AG09309 (cell line): ENCODE measurements at places on chromosomes 6 and 20.

GRCh38 chr20:10249048-10249770, 30.6 kb downstream of the SNAP25 start:
- DNase-seq: no peak

GRCh38 chr6:155077331-155077730, 82.2 kb downstream of the TIAM2 start:
- peak; percentile 75 for DNase-seq

DNA sequence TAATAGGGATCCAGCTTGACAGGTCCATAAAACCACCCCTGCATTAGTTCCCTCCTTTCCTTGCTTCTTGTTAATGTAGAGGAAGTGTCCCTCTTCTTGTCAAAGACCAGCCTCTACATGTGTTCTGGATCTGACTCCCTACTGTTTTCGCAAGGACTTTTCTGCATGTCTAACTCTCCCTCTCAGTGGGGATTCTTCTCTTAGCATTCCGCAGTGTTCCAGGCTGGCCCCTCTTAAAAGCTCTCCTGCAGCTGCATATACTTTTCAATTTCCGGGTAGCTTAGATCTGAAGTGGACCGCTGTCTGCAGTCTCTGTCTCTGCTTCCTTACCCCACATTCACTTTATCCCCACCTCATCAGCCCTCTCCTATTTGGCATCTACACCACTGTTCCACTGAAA, 96.1 kb upstream of the MAN1A1 start:
- no peak for DNase-seq

- no peak for DNase-seq
Measured at GRCh38 chr20:46246559-46246958, 61.7 kb downstream of the CDH22 start.

DNA sequence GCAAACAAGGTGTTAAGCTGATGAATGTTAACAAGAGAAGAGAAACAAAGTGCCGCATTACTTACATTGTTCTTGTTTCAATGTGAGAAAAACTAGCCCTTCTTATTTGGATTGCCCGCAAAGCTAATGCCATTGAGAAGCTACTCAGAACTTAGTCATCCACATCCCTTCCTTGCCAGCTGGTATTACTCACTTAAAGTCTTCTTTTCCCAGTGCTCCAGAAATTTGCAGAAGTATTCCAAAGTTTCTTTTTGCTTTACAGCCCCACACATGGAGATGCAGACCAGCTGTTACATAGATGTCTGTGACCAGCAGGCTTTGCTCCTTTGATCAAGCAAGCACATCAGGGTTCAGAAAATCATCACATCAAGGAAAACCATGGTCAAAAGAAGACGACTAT, 529.0 kb downstream of the TBC1D32 start:
- DNase-seq: no peak

DNA sequence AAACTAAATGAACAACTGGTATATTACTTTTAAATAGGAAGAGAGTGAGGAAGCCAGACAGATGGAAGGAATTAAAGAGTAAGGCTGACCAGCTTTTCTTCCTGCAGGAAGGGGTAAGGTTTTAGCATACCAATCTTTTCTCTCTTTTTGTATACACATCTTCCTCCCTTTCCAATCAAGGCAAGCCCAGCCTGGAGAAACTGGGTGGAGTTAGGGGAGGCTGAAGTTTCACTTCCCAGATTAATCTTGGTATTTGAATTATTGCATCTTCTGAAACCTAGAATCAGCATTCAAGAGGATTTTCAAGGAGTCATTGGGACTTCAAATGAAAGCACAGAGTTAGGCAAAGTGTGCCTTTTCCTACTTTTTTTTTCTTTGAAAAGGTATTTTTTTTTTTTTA, 33.1 kb downstream of the TMEM14A start:
- DNase-seq: no peak

DNA sequence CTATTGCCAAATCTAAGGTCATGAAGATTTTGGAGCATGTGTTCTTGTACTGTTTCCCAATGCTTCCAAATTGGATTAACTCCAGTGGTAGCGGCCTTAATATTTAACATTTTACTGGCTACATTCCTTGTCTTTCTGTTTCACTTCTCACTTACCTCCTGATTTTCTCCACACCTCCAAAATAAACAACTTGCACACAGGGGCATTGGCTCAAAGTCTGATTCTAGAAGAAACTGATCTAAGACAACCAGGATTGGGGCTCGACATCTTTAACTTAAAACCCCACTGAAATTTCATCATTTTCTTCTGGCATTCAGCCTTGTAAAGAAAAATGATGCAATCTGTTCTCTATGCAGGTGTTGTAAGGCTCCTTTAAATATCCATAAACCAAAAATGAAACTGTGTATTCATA, 557.9 kb upstream of the ID4 start:
- no peak for DNase-seq

DNA sequence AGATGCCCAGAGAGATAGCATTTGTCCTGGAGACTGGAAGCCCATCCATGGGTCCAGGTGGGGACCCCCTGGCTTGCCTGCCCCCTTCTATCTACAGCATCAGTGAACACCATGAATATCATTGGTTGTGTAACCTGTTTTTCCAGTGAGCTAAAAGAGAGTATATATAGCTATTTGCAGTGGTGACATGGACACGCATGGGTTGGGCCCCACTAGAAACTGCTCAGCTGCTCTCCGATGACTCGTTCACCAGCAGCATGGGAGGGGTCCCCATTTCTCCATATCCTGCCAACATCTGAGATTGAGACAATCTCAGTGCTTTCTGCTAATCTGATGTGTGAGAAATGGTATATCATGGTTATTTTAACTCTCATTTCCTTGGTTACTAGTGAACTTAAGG, 4.0 kb upstream of the ZC3H12D start:
- no peak for DNase-seq

GRCh38 chr6:32816746-32817204, at the start of gene HLA-DOB:
Gene HLA-DOB, minus strand, starts transcription at chr6:32817002. Its CDS starts 51 bp downstream, at chr6:32816951.
- DNase-seq: no peak

- DNase-seq: no peak
Measured at GRCh38 chr6:98974309-98974708, 26.6 kb upstream of the FBXL4 start.

DNA sequence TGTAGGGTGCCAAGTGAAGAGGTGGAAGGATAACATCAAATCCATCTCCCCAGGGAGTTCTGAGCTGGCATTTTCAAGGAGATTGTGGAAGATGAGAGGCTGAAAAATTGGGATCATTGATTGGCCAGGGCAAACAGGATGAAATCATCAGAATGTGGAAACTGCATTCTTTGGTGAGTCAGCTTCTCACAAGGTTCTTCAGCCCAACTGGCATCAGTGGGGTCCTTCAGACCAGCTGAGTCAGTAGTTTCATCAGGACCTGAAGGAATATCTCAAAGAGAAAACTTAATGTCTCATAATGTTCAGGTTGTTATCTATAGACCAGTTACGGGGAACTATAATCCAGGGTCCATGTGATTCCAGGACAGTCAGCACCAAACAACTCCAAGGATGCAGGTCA, 195.8 kb downstream of the HAO1 start:
- DNase-seq: peak; percentile 55

- DNase-seq: no peak
Measured at GRCh38 chr6:139336488-139336887, 38.0 kb downstream of the CITED2 start.

GRCh38 chr20:23159947-23160318, 73.8 kb upstream of the CD93 start:
- no peak for DNase-seq

DNA sequence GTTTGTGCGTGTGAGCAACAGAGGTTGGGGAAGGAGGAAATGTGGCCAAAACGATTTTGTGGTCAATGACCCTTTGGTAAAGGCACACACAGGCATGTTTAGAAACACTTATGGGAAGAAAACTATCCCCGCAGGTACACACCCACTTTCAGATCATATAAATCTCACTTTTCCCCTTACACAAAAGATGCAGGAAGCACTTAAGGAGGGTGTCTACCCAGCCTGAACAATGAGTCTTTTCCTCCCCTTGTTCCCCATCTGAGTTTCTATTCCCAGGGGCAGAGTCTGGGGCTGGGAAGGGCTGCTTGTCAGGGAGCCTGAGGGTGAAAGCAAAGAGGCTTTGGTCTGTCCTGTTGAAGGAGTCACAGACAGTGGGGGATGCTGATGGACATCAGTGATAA, 193.2 kb upstream of the SALL4 start:
- DNase-seq: peak; percentile 68

DNA sequence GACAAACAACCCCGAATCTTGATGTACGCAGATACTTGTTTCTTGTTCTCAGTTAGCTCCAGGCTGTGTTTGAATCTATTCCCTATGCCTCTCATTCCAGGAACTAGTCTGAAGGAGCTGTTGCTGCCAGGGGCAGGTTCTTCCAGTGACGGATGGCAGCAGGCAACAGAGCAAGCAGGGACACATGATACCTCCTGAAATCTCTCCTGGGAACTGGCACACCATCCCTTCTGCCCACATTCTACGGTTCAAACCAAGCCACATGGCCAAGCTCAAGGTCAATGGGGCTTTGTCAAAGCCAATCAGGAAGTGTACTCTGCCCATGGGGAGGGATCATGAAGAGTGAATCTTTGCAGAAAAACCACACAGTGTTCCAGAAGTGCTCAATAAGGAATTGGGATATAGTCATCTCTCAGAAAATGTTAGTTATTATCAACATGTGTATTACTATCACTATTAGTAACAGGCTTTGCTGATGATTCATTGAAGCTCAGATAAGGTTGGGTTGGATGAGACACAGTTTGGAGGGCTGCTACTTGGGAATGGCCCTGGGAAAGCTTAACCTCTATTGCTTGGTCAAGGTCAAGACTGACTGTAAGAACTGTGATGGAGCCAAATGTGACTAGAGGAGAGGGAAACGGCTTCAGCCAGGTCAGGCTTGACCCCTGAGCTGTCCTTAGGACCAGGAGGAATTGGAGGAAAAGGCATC, 454.9 kb downstream of the PTPRT start:
- no peak for DNase-seq

DNA sequence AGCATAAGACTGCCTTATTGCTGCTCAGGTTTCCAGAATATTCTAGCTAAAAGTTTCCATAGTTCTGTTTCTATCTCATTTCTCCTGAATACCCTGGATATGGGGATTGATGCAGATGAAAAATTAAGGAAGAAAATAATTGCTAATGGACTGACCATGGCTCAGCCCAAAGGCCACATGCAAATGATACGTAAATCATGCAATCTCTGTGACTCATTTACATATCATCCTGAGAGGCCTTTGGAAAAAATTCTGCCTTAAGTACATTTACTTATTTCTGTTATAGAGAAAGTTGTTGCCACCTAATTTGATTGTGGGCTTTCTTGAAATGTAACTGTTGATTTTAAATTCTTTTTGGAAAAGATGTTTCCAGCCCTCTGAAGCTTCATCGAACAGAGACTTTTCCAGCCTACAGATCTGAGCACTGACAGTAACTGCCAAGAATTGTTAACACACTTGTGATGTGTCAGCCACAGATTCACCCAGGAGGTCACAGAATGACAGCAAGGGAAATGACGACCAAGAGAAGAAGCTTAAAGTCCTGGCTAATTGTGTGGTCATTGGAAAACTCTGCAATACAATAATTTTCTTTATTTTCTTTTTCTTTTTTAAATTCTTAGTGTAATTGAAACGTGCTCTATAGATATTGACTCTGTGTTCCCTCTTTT, 174.8 kb downstream of the DOK5 start:
- no peak for DNase-seq

DNA sequence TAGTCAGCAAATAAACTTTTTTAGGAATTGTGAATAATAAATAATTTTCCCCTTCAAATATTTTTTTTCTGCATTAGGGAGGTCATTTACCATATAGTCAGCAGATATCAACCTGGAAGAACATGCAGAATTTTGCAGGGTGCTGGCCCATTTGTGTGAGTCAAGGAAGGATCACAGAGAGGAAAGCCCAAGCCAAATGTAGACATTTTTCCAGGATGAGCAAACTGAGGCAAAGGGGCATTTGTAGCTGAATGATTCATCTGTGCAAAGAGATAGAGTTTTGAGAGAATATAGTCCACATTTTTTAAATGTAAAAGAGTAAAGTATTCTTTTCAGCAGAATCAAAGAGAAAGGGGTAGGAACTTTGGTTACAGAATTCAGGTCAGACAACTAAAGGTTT, 555.5 kb upstream of the MARCKS start:
- DNase-seq: no peak

DNA sequence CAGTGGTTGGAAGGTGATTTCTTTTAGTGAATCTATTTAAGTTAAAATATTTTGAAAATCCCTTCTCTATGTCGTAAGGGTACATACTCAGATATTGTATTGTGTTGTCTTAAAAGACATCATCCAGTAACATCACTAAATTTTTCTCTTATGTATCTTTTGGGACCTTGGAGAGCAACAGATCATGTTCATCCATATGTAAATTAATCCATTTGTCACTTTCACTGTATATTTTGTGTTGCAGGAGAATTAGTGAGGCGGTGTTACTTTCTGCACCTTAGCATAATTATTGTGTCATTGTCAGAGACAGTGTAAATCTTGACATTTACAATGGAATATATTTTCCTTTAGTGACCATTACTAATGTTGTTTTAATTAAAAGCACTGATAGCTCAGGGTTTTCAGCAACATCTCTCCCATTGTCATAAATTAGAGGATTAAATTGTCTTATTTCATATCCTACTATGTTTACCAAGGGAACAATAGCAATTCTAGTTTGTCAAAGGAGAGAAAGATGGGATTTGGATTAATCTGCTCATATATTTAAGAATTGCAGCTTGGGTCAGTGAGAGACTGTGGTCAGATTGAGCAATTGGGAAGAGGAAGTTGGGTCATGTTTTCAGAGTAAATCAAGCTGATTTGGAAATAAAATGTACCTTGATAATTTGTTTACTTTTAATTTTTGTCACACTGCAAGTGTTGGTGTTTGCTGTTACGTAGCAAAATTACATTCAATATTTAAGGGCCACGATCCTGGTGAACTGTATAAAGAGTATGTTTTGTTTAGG, 22.7 kb downstream of the DOK5 start:
- no peak for DNase-seq
